ENCODE measurements at places on chromosomes 16 and 17. TPM values are rescaled to one million over a fixed set of nuclear protein-coding genes. Genes with fewer than 3 reads are reported as not detected.

Gene CCDC200
- polyA plus RNA-seq = 6.6 TPM

Gene LITAFD
- polyA plus RNA-seq = not detected

Gene ARRB2
- polyA plus RNA-seq = 25.4 TPM

Gene NPIPB9
- polyA plus RNA-seq = 3.6 TPM

Gene SMIM36
- 0.36 TPM for polyA plus RNA-seq

Gene CLEC10A
- polyA plus RNA-seq = 1.2 TPM

Gene TNFAIP1
- polyA plus RNA-seq = 41.0 TPM

Gene NGFR
- 8.9 TPM for polyA plus RNA-seq

Gene CDRT15L2
- not detected for polyA plus RNA-seq

Gene EFNB3
- polyA plus RNA-seq = 25.6 TPM

Gene TBC1D3E
- not detected for polyA plus RNA-seq

Gene SEPTIN1
- 3.1 TPM for polyA plus RNA-seq

Gene MFAP4
- 147 TPM for polyA plus RNA-seq

Gene CRYBA1
- polyA plus RNA-seq = not detected

Gene HOXB1
- 0.27 TPM for polyA plus RNA-seq

Gene GPRC5C
- polyA plus RNA-seq = 112 TPM

Gene CRISPLD2
- 7.7 TPM for polyA plus RNA-seq

Gene KRT12
- 0.28 TPM for polyA plus RNA-seq

Gene COL1A1
- 541 TPM for polyA plus RNA-seq

Gene SPATA32
- polyA plus RNA-seq = not detected

Measured in left renal cortex interstitium (tissue), 4 donors.